ENCODE measurements at places on chromosomes 5 and 9.

- no peak for DNase-seq
These were observed 67.7 kb upstream of the LMX1B start for GRCh38 chr9:126546036-126546435.

GRCh38 chr5:166436872-166437271 is 1854.6 kb upstream of the WWC1 start:
- no peak for DNase-seq

DNA sequence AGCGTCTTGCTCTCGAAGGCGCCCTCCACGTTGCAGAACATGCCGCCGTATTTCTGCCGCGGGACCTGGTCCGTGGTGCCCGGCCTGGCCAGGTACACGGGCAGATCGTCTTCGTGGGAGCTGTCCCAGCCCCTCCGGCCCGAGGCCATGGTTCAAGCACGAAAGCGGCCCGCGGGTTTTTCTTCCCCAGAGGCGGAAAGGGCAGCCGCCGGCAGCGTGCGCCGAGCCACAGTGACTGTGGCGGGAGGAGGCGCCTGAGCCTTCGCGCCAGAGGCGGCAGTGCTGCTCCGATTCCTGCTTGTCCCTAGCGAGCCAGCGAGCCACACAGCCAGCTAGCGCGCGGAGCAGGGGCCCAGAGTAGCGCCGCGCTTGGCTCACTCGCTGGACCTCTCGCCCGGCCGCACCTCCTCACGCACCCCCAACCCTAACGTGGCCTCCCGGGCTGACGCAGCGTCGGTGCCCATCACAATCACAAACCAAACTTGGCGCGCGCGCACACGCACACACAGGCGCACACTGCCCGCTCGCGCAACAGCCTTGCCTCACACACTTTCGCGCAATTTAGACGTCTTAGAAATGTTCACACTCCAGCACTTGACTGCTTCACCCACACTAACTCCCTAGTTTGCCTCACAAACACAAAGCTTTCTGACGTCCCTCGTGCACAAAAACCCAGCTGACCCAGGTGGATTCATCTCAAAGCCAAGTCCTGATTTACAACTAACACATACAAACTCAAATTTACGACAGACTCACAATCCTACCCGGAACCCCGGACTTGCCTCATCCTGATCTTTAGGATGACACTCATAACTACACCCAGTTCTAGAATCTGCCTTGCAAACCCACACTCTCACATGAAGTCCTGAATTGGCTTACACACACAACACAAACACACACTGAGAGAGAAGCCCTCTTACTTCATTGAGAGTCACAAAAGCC is at the start of gene DPYSL3:
Gene DPYSL3 (minus strand): TSS at position 359 of the 942 bp plus-strand sequence. CDS start 210 bp downstream, at position 149.
- DNase-seq: peak; percentile 8

DNA sequence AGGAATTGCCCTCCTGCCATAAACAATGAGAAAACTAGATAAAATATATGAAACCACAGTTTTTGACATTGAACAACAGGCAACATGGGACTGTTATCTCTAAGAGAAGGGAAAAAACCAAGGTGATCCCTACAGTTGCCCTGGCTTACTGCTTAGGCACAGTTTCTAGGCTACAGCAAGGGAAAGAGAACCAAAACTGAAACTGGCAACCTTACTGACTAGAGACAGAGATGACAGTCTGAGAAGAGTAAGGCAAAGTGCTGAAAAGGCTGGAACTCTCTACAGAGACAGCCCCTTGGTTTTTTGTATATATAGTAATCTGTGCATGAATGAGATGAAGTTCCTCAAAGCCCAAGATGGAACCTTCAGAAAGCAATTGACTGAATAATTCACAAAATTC is 36.2 kb upstream of the REEP2 start:
- DNase-seq: no peak

GRCh38 chr5:67350618-67351201 is 154.1 kb upstream of the CD180 start:
- no peak for DNase-seq

DNA sequence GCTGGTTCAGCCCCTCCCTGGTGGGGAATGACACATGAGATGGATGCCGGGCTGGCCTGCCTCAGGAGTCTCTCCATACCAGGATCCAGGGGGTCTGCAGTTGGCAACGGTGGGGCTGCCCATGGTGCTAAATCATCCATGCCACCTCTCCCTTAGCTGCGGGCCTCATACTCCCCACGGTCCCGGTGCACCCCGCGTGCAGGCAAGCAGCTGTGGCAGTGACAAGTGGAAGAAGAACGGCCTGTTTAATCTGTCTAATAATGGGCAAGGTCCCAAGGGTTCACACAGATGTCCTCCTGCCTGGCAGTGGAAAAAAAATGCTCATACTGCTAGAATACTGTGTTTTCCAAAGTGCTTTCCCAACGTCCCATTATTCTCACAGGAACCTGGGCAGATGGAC is 196.9 kb upstream of the PANK3 start:
- no peak for DNase-seq

GRCh38 chr5:115377468-115378217 is 81.2 kb upstream of the CCDC112 start:
- DNase-seq: no peak

- DNase-seq: no peak
These were observed 45.6 kb upstream of the TRIM32 start for GRCh38 chr9:116641292-116642059.

DNA sequence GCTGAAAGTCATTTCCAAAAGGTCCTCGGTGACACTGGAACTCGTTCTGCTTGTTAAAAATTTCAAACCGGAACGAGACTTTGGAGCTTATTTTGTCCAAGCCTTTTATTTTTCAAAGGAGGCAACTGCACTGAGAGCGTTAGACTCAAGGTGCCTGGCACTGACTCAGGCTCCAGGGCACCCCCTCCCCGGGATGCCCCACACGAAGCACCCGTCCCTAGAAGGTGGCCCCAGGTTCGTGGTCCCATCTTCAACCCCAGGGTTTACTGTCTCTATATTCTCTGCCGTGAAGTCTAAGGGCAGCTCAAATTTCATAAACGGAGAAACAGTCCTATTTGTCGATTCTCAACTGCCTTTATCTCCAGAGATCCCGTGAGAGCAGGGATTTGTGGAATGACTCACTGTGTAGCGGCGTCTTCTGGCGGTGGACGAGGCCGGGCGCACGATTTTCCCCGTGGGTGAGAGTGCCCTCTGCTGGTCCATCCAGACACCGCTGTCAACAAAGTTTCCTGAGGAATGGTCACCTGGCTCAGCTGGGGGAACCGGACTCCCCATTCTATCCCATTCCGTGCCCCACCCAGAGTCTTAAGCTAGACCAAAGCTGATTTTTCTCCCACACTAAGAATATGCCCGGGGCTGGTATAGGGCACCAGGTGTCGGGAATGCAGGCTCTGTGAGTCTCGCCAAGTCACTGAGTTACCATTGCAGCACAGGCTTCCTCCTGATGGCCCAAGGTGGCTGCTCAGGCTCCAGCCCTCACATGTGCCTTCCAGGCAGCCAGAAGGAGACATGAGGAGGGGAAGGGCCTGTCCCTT is 27.1 kb upstream of the SLC6A19 start:
- DNase-seq: peak; percentile 67

- no peak for DNase-seq
These were observed 23.1 kb upstream of the FRRS1L start for GRCh38 chr9:109190151-109190550.

DNA sequence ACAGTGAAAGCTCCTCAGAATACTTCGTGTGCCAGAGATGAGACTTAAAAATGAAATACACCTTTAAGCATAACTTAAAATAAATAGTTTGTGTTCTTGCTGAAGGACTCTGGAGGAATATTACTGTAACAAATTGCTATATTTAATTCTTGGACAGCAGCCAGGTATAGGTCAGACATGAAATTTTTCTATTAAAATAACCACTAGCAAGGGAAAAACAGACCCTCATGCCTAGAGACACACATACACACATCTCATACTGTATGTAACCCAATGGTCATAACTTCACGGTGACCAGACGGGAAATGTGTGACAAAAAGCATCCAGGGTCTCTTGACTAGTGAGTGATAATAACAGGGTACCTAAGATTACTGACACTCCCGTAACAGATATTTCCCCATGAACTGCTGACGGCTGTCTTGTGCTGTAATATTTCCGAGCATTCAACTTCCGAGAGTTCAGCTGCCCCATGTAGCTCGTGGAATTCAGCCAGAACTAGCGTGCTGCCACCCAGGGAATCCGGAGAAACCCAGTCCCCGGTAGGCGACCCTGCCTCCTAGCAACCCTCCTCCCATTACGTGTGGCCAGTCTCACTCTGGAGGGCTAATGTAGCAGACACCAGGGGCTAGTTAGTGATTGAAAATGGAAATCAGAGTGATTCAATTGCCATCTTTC is 2295.1 kb upstream of the WWC1 start:
- DNase-seq: no peak

DNA sequence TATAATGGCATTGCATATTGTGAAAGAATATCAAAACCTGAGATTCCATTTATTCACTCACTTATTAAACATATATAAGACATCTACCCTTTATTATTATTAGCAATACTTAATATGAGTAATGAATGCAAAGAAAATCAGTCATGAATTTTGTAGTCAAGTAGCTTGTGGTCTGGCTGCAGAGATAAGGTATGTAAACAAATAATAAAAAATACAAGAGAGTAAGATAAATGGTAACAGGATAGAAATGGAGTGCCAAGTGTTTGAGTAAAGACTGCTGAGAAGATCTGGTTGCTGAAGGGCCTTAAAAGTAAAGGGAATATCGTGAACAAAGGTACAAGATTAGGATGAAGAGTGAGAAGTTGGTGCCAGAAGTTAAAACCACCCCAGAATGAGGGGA is 18.4 kb downstream of the TRIM32 start:
- DNase-seq: no peak

DNA sequence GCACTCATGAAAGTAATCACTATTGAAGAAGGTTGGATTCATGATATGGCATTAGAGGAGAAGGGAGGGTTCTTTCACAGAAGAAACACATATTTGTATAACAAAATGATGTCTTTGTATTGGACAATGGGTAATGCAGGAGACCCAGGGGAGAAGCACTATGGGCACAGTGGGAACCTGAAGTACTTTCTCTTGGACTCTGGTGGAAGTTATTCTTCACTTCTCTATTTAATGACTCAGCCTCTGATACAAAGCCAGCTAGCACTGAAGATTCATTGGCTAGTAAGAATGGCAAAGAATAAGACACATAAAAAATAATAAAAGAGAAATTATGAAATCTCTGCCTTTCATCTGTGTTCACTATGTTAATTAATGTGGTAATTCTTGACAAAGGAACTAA is 149.9 kb upstream of the PRR16 start:
- no peak for DNase-seq

GRCh38 chr5:43061352-43062075 is 21.4 kb upstream of the ANXA2R start:
- DNase-seq: no peak

- no peak for DNase-seq
These were observed 48.7 kb downstream of the ANKDD1B start for GRCh38 chr5:75659791-75660450.

- no peak for DNase-seq
These were observed 115.3 kb upstream of the IRX2 start for GRCh38 chr5:2866662-2867372.

DNA sequence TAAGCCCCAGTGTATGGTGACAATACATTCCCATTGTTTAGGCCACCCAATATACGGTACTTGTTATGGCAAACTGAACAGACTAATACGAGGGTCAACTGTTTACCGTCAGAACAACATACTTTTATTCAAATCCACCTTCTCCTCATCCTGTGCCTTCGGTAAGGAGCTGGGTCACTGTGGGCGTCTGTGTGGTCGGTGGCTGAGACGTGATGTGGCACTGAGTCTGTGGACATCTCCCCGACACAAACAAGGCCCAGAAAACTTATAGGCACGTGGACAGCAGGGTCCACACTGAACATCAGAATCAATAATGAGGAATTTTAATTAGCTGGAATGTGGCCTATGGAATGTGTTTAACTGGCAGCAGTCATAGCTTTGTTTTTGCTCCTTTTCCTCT is 154.3 kb upstream of the IRX2 start:
- no peak for DNase-seq

- DNase-seq: no peak
These were observed 142.9 kb downstream of the SLCO4C1 start for GRCh38 chr5:102153003-102153759.

GRCh38 chr9:111970827-111971226 is 74.2 kb downstream of the UGCG start:
- DNase-seq: no peak

GRCh38 chr5:168464214-168464613 is 22.1 kb upstream of the RARS1 start:
- DNase-seq: no peak

DNA sequence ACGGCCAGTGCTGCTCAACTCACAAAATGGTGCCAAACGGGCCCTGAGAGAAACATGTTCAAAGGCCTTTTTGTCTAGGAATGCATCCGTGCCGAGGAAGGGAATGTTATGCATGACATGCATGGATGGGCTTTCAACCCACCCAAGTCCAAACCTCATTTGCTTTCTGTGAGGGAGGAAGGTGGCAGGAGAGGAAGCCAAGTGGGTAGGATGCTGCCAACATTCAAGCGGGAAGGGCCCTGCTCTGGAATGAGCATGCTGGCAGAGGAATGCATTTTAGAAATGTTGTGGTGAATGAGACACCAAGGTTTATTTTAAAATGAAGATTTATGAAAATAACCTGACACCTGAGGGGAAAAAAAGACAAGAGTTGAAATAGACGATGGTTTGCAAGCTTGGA is 479.1 kb downstream of the CCDC171 start:
- no peak for DNase-seq

GRCh38 chr9:89863837-89864236 is 259.0 kb downstream of the GADD45G start:
- DNase-seq: no peak

DNA sequence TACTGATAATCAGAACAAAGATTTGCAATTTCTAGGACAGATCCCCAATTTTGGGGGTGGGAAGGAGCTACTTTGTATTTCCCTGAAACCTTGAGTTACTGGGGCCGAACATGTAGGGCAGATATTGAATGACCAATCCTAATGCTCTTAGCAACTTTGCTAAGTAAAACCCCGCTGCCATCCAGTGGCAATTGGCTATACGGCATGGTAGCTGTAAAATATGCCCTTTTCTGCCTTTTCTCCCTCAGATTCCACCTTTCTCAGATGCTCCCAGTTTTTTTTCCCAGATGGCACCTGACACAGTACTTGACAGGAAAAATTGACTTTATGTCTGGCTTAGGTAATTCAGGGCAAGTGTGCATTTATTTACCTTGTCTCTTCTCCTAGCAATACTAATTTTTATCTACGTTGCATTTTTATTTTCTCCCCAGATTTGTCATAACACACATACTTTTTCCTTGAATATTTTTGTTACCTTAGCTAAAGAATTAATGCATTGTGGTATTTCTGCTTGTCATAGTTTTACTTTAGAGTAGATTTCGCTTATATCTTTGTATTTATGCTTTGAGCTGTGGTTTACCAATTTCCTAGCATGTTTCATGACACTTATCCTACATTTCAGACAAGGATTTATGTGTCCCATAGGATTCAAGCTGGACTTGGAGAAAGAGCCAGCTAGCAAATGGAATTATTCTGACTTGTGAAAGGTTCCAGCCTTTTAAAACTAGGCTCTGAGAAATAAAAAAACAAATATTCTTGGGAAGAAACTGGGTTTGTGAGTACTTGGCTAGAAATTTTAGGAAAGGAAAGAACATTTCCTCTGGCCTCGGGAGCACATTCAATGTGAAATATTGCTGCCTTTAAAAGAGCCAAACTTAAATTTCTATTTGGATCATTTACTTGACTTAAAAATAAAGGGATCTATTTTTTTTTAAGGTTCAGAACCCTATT is 37.4 kb downstream of the PIK3R1 start:
- DNase-seq: peak; percentile 42

All from activated CD4-positive, alpha-beta T cell treated with anti-CD3 and anti-CD28 coated beads, Interleukin-2, amount 50 U/mL, for 48 hours (primary cell).